NCI-H1436 treated with DMSO at 0.1 percent for 48 hours (cell line): ENCODE measurements at places on chromosomes 3 and 15.

DNA sequence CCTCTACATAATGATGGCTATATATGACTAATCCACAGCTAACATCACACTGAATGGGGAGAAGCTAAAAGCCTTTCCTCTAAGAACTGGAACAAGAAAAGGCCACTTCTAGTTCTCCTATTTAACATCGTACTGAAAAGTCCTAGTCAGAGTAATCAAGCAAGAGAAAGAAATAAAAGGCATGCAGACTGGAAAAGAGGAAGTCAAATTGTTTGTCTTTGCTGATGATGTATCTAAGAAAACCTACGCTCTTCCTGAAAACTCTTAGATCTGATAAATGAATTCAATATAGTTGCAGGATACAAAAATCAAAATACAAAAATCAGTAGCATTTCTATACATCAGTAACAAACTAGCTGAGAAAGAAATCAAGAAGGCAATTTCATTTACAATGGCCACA, 116.9 kb downstream of the TP63 start:
- DNase-seq, result no peak

DNA sequence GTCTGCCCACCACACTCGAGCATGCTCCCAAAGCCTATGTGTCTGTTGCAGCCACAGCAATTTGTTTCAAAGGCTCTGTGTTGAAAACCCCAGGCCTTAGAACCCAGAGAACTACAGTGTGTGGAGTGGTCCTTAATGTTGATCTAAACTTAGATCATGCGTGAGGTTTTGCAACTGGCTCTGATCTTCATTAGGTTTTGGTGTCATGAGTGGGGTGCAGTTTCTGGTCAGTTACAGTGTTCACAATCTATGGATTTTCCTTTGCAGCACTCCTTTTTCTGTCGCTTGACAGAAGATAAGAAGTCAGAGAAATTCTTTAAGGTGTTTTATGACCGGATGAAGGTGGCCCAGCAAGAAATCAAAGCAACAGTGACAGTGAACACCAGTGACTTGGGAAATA, 213.0 kb upstream of the BHLHE40 start:
- DNase-seq, result no peak

DNA sequence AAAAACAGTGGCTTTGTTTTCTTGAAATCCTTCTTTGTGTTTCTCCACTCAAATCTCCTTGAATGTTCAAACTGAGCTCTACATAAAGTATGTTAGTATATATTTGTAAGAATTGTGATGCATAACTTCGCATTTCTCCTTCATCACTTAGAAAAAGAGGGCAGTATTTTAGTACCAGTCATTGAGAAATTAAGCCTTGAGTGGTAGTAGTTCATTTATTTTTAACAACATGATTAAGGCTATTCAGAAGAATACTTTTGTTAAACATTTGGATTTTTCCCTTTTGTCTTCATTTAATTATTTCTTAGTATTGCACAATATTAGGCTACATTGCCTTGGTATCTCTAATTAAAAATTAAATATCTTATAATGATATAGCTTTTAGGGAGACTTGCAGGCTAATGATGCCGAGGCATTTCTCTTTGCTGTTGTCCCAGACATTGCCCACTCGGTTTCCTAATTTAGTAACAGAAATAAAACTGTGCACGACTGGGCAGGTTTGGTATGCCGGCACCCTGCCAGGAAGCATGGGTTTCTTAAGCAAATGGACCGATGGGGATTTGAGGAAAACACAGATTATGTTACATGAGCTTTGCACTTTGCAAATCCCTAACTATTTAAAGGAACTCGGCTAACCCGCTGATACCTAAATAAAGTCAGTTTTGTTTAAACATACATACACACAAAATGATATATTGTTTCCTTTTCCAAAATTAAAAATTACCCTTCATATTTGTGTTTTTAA, 54.7 kb downstream of the LRRC28 start:
- no peak for DNase-seq

DNA sequence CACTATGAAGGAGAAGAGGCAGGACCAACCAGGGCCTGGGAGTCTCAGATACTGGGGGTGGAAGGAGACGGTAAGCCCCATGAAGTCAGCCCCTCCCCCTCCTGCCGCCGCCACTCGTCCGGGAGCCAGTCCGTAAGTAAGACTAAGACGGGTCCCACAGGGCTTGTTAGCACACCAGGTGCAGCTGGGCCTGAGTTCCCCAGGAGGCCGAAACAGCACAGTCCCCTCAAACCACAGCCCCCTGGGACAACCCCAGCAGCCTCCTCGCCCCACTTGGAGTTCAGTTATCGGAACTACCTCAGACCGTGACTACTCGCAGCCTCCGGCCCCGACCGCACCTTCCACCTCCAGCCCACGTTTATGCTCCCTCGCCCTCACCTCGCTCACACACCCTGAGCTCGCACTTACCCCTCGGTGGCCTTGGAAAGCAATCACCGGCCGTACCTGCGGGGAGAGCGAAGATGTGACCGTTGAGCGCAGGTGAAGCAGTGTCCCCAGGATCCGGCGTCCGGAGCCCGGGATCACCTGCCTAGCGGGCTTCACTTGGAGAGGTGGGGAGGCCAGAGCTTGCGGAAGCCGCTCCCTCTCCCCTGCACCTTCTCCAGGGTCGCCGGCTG, 557 bp downstream of the ELL3 start:
- DNase-seq, result peak; percentile 66

DNA sequence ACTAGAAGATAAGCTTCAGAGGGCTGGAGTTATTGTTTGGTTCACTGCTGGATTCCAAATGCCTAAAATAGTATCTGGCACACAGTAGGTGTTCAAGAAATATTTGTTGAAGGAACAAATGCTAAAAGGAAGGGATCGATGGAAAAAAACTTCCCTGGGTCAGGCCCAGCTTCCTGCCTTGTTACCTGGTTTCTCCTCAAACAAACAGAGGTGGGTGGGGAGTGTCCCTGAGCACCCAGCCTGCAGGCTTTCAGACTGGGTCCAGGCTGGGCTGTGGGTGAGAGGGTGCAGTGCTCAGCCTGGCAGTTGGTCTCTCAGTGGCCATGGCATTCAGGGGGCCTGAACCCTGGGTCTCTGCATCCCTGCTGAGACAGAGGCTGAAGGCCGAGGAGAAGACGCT, 14.4 kb upstream of the STRA6 start:
- no peak for DNase-seq

- DNase-seq, result no peak
Measured at GRCh38 chr3:56868706-56869105, 67.0 kb upstream of the ARHGEF3 start.

- DNase-seq, result no peak
Measured at GRCh38 chr15:87492321-87492720, 764.2 kb downstream of the NTRK3 start.

DNA sequence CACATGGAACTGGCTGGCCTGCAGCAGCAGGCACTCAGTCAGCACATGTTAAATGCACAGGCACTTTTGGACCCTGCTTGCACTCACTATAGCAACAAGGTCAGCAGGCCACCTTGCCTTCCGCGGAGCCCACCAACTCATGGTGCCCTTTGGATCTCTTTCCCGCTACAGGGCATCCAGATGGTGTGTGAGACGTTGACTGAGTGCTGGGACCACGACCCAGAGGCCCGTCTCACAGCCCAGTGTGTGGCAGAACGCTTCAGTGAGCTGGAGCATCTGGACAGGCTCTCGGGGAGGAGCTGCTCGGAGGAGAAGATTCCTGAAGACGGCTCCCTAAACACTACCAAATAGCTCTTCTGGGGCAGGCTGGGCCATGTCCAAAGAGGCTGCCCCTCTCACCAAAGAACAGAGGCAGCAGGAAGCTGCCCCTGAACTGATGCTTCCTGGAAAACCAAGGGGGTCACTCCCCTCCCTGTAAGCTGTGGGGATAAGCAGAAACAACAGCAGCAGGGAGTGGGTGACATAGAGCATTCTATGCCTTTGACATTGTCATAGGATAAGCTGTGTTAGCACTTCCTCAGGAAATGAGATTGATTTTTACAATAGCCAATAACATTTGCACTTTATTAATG, 85.0 kb downstream of the TGFBR2 start:
- no peak for DNase-seq

- DNase-seq, result no peak
Measured at GRCh38 chr3:133880886-133881455, 14.7 kb downstream of the RAB6B start.

DNA sequence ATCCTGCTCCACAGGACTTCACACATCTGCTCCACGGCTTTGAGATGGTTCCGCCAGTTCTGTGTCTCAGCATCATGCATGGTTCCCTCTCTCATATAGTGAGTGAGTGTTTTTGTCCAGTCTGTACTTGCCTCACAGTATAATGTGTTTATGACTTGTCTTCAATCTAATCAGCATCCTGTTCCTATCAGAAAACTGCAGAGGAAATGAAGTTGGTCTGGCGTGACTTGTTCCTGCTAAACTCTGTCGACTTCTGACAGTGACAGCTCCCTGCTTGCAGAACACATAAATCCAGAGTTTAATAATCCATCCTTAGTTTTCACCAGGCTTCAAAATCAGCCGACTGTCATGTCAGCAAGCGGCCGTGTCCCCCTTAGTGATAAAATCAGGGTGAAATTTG, 222.3 kb downstream of the SLCO3A1 start:
- DNase-seq, result no peak

DNA sequence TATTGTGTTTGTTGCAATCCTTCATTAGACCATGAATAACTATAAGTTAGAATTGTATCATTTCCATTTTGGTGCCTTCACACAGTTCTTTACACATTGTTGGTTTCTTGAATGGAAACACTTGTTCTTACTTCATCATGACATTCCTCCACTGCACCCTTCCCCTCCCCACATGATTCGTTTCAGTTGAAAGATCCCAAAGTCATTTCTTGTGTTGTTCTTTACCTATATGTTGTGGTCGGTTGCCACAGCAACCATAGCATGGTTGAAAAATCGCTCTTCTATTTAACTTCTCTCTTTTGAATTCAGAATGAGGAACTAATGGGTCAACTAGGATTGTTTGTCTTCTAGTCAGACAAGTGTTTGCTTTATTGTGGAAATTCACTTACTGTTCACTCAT, 103.3 kb downstream of the IL1RAP start:
- DNase-seq, result no peak

- DNase-seq, result no peak
Measured at GRCh38 chr3:143263852-143264513, 144.4 kb downstream of the CHST2 start.

GRCh38 chr3:187739561-187740332, 5.5 kb downstream of the BCL6 start:
- no peak for DNase-seq

DNA sequence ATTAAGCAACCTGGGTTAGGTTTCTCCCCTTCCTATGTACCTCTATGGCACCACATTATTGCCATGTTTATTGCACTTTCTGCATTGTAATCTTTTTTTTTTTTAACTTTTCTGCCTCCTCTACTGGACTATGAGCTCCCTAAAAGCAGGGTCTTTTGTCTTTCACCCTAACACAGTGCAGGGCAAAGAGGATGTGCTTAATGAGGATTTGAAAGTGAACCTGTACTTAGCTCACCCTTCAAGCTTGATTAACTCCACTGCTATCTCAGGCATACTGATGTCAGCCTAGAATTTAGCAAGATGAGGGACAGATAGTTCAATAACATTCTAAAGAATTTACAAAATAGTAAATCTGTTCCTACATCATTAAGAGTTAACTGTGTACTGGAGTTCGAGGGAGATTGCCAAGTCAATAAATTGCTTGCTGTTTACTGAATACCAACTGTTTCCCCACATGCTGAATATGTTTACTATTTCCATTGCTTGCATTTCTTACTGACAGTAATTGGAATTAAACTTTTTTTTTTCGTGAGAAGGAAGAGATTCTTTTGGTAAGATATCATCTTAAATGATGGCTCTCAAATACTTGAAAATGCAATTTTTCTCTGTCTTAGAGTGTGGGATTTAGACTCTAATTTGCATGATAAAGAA, 15.7 kb upstream of the PPARG start:
- no peak for DNase-seq

DNA sequence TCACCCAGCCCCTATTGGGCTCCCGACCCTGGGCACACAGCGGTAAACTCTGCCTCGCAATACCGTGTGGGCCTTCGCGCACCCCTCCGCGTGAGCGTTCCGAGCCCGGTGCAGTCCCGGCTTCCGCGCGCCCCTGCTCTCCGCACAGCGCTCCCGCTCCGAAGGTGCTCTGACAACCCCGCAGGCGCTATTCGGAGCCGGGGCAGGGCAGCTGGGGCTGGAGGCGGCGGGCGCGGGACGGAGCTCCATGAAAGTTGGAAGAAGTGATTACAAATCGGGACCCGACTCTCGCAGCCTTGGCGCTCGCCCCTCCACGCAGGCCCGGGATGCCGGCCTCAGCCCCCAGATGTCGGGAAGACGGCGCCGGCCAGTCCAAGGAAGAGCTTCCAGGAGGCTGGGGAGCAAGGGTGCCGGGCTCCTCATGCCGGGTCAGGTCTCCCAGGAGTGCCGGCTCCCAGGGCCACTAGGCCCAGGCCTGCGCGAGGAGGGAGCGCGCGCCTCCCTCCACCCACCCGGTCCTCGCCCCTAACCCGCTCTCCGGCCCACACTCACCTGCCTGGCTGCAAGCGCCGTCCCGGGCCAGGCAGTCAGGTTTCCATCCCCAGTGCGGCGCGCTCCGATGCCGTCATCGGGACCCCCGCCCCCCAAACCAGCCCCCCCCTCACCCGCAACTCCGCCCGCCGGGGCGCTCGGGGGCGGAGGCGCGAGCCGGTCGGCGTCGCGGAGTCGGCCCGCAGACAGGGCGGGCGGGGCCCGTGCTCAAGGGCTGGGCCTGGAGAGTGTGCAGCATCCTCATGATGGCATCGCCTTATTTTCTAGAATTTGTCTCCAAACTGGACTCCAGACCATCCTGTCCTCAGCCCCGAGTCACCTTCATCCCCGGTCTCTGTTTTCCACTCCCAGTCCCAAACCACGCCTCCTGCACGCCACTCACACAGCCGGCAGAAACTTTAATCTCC, at the start of gene KIF7:
TSS of gene KIF7 (minus strand) at position 621 of the 959 bp plus-strand sequence. CDS start 2,537 bp downstream, outside the sequence.
- no peak for DNase-seq

GRCh38 chr15:41621200-41622193, 38.7 kb upstream of the MGA start:
- DNase-seq, result peak; percentile 28

- DNase-seq, result no peak
Measured at GRCh38 chr3:111936967-111937366, 41.9 kb upstream of the ABHD10 start.

GRCh38 chr3:63051920-63052319, 176.7 kb upstream of the CADPS start:
- no peak for DNase-seq

GRCh38 chr3:52777959-52778805, 783 bp downstream of the ITIH1 start:
- no peak for DNase-seq

DNA sequence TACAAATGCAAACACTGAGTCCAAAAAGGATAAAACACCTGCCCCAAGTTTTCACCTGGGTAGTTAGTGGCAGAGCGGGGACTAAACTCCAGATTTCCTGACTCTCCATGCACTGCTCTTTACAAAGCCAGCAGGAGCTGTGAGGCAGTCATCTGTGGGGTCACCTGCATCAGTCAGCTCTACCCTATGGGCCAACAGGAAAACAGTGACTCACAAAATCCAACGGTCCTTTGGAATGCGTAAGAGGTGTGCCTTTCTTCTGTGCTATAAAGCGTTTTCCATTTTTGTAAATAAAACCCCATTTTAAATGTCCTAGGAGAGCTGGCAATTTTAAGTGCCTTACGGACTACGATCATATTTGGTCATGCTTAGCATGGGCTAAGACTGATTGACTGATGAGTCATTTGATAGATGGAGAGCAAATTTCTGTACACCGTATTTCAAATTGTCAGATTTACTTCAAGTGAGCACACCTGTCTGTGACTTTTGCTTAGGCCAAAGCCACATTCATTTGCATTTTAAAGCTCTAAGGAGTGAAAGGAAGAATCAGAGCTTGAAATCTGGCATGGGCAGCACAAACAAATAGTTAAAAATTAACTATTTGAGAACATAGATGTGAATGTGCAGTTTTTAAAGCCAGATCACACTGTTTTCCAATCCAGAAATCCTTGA, 4.4 kb upstream of the COL8A1 start:
- no peak for DNase-seq
